ENCODE measurements at places on chromosomes 3 and 15. TPM values are rescaled to one million over a fixed set of nuclear protein-coding genes. Genes with fewer than 3 reads are reported as not detected.

Gene MCCC1
- total RNA-seq: 61.8 TPM

Gene GREM1
- total RNA-seq: 2.2 TPM

Gene SLC15A2
- 30.9 TPM for total RNA-seq

Gene ISLR
- total RNA-seq: 10.4 TPM

Gene CELF6
- total RNA-seq: 2.2 TPM

Gene SPSB4
- total RNA-seq: 2.1 TPM

Gene CKMT1B
- 11.3 TPM for total RNA-seq

Gene CCR9
- not detected for total RNA-seq

Gene ECE2
- not detected for total RNA-seq

Gene ASB14
- 0.13 TPM for total RNA-seq

Gene OCA2
- total RNA-seq: 0.81 TPM

Gene CNOT10
- 37.1 TPM for total RNA-seq

Gene HCN4
- total RNA-seq: 0.16 TPM

Gene ACTRT3
- total RNA-seq: 2.1 TPM

Gene HDC
- total RNA-seq: 4.6 TPM

Gene LRTM1
- not detected for total RNA-seq

Gene ATP8B4
- total RNA-seq: 8.1 TPM

Gene ATR
- total RNA-seq: 19.5 TPM

Gene MEX3B
- 4.9 TPM for total RNA-seq

Gene GOLIM4
- total RNA-seq: 41.3 TPM

Gene BRPF1
- 15.2 TPM for total RNA-seq

Gene GATM
- 5.4 TPM for total RNA-seq

Gene GOLGA8S
- total RNA-seq: 0.38 TPM

Gene ACKR2
- total RNA-seq: 7.9 TPM

Gene SI
- total RNA-seq: not detected

Gene MEIS2
- 14.1 TPM for total RNA-seq

Gene MESP1
- 4.2 TPM for total RNA-seq

Gene UBL7
- total RNA-seq: 32.7 TPM

Gene IL17RB
- total RNA-seq: 5.5 TPM

Gene TM4SF18
- 8.8 TPM for total RNA-seq

Gene RBP2
- 9.3 TPM for total RNA-seq

Gene HIGD1A
- 81.3 TPM for total RNA-seq

Gene PSTPIP1
- total RNA-seq: 9.1 TPM

Gene CHRD
- 5.6 TPM for total RNA-seq

Gene ITIH1
- not detected for total RNA-seq

Gene CYP8B1
- total RNA-seq: not detected

Gene LRRN1
- 1.9 TPM for total RNA-seq

Measured in left lung (tissue), 14 donors.